ENCODE measurements at places on chromosomes 2 and 18.

- no peak for DNase-seq
These were observed 25.0 kb upstream of the PCBP1 start for GRCh38 chr2:70062270-70062669.

DNA sequence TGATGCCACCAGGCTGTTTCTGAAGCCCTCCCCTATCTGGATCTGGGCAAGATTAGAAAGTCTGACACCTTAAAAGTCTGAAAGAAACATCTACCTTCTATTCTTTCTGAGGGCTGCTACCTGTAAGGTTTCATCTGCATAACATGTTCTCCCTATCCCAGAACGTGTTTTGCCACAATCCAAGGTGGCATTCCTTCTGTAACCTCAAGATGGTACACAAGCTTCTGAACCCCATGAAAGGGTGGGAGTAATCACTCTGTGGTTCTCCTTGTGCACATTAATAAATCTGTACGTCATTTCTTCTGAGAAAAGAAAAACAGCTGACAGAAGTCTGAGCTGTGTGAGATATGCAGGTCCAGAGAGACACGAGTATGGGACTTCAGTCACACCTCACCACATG is 41.8 kb upstream of the MSH6 start:
- no peak for DNase-seq

- no peak for DNase-seq
These were observed 1257.8 kb upstream of the NRXN1 start for GRCh38 chr2:52289741-52290140.

DNA sequence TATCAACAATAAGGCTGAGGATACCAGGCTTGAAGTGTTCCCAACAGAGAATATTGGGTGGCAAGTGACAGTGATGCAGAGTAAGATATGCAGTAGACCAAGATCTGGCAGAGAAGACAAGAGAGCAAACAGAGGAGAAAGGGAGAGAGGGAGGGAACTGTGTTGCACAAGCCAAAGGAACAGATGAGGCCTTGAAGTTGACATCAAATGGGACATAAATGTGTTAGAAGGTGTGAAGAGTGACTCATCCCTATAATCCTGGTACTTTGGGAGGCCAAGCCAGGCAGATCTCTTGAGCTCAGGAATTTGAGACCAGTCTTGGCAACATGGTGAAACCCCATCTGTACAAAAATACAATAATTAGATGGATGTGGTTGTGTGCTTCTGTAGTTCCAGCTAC is 342.9 kb downstream of the PARD3B start:
- DNase-seq = no peak

DNA sequence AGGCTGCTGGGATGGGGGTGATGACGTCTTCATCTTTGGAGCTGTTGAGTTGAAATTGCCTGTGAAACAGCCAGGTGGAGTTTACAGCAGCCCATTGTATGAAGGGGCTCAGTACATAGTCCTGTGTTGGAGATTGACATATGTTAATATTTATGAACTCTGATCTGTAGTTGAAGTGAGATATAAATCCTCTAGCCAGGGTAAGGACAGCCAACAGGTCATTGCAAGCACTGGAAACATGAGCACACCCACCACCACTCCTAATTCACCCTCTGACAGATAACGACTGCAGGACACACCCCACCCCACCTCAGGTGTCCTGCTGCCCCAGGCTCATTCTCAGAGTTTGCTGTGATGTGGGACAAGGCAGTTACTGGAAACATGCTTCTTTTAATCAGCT is 112.4 kb upstream of the TRIB2 start:
- no peak for DNase-seq

- peak; percentile 47 for DNase-seq
These were observed 257.5 kb upstream of the FN1 start for GRCh38 chr2:215693193-215693998.

GRCh38 chr2:238439917-238440316 is 13.2 kb downstream of the ASB1 start:
- no peak for DNase-seq

GRCh38 chr2:179657068-179657595 is 204.3 kb downstream of the ZNF385B start:
- DNase-seq = no peak

GRCh38 chr2:197677483-197677882 is 2.1 kb upstream of the RFTN2 start:
- DNase-seq = no peak

DNA sequence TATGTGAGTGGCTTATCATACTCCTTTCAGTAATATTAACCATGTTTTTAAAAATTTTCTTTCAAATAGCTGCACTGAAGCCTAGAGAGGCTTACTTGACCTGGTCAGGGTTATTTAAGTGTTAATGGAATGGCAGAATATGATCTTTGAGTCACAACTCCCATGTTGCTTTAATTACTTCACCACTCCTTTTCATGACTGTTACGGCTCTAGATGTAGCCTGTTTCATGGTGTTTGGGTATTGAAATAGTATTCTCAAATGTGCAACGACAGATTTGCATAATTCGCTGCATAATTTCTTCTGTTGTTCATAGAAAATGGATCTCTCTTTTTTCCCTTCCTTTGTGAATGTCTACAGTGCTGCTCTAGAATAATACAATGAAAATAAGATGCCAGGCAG is 51.6 kb upstream of the PLA2R1 start:
- no peak for DNase-seq

DNA sequence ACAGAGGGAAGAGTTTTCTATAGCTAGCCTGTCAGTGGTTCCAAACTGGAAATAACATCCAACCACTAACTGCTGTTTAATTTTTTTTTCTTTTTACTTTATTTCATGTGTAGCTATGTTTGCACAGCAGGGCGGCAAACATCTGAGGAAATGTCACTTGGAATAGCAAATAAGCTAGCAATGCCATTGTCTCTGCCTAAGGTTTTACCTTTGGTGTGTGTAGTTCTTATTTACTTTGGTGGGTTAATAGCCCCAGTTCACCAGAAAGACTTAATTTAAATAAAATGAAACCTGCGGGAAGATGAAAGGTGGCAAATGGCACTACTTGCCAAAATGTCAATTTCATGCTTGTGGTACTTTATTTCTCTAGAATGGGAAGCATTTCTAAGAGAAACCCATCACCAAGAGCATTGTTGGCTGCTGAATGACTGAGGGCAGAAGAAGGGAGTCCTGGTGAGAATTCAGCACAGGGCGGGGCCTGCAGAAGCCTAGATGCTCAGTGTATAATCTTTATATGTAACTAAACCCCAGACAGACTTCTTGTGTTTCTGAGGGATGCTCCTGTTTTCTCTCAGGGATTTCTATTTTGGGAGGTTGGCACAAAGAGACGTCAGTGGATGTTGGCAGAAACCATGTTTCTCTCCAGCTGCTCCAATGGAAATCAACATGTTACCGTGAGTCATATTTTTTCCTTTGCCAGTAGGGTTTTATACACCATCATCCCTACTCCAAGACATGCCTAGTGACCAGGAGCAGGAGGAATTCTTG is 300.4 kb upstream of the NT5C1B start:
- no peak for DNase-seq

DNA sequence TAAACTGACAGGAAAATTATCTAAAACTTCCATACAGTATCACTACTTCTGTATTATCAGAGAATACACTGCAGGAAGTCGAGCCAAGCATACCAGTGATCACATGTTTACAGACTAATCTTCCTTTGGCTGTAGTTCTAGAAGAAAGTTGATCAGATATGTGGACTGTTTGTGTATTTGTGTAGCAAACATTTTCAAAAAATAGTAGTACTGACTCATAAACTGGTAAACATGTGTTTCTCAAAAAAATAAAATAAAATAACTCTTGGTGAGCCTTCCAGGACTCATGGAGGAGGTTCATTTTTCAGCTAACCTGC is 148.9 kb upstream of the SLC39A10 start:
- no peak for DNase-seq

DNA sequence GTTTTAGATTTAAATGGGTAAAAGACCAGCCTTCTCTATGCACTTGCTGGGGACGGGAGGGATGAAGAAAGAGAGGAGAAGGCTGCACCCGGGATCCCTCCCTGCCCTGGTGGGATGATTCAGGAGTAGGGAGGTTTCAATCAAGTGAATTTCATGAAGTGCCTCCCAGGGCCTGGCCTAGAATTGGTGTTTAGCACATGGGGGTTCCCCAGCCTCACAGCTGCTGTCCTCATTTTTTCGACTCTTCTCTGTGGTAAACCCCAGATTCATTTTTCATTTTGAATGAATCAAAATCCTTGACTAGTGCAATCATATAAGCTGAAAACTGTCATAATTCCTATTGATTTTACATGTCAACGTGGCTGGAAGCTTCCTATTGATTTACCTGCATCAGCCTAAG is 81.1 kb downstream of the LPIN1 start:
- no peak for DNase-seq

DNA sequence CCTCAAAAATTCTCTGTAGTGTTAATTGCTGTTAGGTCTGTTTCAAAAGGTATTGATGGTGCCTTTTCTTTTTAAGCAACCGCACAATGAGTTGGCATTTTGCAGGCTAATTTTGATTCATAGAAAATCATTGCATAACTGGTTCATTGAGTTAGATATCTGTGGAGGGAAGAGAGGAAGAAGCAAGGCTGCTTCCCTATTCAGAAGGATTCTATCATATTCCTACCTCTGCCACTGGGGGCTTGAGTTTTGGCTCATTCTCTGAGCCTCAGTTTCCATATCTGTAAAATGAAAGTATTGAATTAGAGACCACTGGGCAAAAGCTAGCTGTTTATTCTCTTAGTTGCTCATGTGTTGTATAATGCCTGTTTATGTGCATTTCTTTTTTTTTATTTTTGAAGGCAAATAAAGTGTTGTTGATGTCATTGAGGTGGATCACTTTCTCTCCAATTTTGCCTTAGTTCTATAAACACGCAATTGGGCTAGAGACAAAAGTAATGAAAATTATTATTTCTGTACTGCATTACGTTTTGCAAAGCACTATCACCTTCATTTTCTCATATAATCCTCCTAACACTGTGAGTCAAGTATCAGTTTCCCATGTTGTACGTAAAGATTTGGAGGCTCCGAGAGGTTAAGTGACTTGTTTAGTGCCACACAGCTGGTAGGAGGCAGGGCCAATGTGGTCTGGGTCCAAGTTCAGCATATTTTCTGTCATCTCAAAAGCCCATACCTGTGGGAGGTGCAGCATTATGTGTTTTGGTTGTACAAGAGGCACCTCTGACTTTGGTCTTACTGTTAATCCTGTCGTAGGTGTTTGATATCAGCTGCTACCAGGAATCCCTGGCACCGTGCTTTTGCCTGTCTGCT is 5.9 kb downstream of the TRIB2 start:
- DNase-seq = no peak

DNA sequence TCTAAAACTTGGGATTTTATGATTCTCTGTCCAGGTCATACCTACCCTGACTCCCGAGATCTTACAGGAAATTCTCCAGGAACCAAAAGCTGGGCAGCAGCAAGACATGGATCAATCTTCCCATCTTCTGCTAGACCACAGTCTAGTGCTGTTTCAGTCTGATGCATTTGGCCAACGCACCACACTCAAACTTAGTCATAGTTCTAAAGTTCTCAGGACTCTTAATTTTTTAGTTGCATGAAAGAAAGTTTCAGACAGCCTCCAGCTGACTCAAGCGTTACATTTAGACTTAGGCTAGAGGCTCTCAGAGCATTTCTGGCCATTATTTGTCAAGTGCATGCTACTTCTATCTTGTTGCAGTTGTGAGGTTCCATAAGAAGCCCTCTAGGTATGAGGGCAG is 230.1 kb upstream of the CCDC150 start:
- no peak for DNase-seq

GRCh38 chr2:100418406-100418962 is 1.0 kb upstream of the CHST10 start:
- no peak for DNase-seq

DNA sequence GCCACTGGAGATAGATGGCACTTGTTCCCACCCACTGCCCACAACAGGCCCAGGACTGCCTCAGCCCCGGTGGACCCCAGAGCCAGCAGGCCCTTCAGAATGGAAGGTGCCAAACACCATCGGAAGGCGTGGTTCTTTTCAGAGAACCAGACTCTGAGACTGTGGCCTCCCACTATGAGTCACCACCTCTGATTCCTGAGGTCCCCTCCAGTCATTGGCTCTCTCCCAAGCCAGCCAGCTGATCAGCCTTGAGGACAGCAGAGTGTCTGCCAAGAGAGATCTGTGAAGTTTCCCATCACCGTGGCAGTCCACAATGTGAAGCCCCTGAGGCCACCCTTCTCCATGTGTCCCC is 10.4 kb upstream of the MAP3K2 start:
- DNase-seq = peak; percentile 87

GRCh38 chr2:192749611-192750200 is 555.0 kb upstream of the TMEFF2 start:
- peak; percentile 6 for DNase-seq

DNA sequence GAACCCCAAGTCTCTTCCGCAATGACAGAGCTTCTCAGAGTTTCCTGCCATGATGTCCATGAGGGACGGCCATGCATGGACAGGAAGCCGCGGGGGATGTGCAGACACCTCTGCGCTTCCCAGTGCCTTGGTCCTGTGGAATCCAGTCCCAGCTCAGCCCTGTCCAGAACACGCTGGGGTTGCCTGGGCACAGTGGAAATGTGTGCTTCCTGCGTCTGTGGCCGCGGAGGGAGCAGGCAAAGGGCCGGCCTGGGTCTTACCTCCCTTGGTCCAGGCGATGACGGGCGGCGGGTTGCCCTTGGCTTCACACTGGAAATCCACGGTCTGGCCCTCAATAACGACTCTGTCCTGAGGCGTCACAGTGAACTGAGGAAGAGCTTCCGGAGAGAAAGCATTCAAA is 79.6 kb downstream of the PXDN start:
- no peak for DNase-seq

GRCh38 chr18:69880083-69880482 is 67.6 kb downstream of the CD226 start:
- DNase-seq = no peak

DNA sequence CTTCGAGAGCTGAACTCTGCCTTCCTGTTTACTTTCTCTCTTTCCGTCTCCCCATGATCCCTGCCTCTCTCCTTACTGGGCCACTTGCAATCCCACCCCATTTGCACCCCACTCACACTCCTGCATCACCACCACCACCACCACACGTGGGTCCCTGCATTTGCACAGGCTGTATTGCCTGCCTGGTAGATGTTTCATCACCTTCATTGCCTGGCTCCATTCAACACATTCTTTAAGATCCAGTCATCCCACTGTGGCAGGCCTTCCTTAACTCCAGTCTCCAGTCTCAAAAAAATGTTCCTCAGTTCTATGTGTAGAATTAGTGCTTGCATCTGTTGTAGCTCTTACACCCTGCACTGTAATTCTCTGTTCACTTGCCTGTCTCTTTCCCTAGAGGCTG is 13.9 kb downstream of the NOSTRIN start:
- DNase-seq = peak; percentile 20

DNA sequence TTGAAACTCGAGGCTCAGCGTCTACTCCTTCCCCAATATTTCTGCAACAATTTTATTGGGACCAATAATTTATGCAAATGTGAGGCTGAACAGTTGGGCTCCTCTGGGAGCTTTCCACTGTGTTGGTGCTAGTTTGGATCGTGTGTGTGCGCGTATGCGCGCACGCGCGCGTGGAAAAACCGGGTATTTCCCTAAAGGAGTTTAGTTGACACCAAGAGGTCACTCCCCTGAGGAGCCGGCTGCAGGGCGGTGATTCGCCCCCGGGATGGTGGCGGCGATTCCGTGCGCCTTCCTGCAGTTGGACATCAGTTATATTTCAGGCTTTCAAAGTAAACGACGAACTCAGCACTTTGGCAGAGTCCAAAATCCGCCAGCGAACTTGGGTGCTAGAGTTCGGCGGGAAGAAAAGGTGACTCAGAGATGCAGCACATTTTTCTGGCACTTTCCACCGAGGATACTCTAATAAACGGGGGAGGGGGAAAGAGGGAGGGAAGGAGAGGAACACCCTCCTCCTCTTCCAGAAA is 186.5 kb upstream of the FANCL start:
- no peak for DNase-seq

Measured in amniotic stem cell (primary cell).